ENCODE measurements at places on chromosomes 3 and 15. TPM values are rescaled to one million over a fixed set of nuclear protein-coding genes. Genes with fewer than 3 reads are reported as not detected.

- DNase-seq, result no peak
- no peak overlapping the region for H3K4me3 ChIP-seq
- no peak overlapping the region for H3K27ac ChIP-seq
- no peaks in the 10 kb centered on the region for H3K4me1 ChIP-seq
- no peaks in the 10 kb centered on the region for H3K27me3 ChIP-seq
Observed at GRCh38 chr3:126941721-126942270, 41.1 kb upstream of the PLXNA1 start.

GRCh38 chr15:90232941-90233386, 777 bp downstream of the CIB1 start:
- H3K27ac ChIP-seq, result peak overlapping the region; percentile 97
- H3K36me3 ChIP-seq, result peaks cover 44% of the 10 kb centered on the region
- no peak for DNase-seq
- H3K4me3 ChIP-seq, result peak overlapping the region; percentile 82
- no peaks in the 10 kb centered on the region for H3K27me3 ChIP-seq

DNA sequence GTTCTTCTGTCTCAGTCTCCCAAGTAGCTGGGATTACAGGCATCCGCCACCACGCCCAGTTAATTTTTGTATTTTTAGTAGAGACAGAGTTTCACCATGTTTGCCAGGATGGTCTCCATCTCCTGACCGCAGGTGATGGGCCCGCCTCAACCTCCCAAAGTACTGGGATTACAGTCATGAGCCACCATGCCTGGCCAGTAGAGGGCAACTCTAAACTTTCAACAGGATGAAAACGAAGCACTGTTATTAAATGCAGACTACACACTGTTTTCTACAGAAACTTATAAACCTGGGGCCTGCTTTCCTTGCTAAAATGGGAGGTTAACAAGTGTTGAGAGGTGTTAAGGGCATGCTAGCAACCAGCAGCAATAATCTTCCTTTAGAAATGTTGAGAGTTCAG, 7.6 kb downstream of the ARPC4 start:
- H3K27ac ChIP-seq, result no peak overlapping the region
- DNase-seq, result no peak
- H3K27me3 ChIP-seq, result no peaks in the 10 kb centered on the region
- peaks cover 73% of the 10 kb centered on the region for H3K36me3 ChIP-seq
- H3K4me1 ChIP-seq, result peaks cover 8% of the 10 kb centered on the region

The SERINC4 gene
- polyA plus RNA-seq, result 0.42 TPM

- H3K36me3 ChIP-seq, result no peaks in the 10 kb centered on the region
- H3K4me1 ChIP-seq, result no peaks in the 10 kb centered on the region
- H3K27me3 ChIP-seq, result no peaks in the 10 kb centered on the region
- H3K27ac ChIP-seq, result no peak overlapping the region
Observed at GRCh38 chr3:152219216-152219615, 49.5 kb upstream of the MBNL1 start.

DNA sequence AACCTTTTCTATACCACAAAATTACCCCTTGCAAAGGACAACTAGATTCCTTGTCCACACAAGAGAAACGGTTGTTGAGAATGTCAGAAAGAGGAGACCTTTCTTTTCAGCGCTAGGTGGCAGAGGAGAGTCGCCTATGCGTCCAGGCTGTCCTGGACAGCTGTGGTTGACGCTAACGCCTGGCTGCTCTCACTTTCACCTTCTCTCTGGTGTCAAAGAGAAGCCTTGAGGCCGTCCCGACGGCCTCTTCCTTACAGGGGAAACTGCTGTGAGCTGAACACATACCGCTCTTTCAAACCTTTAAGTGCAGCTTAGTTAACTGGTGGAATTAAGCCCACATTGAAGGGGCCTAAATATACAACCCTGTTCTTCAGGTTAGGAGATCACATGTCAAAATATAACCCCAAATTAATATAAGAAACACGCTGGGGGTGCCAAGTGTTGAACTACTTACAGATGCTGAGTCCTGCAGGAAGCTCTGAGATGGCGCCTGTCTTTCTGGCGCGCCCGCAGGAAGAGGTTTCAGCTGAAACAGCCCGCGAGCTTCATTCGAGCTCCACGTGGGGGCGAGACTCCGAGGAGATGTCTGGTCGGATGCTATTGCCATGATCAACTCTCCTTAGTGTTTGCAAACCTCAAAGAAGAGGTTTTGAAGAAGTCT, 26.1 kb upstream of the KBTBD8 start:
- no peak overlapping the region for H3K4me3 ChIP-seq
- no peaks in the 10 kb centered on the region for H3K36me3 ChIP-seq
- no peaks in the 10 kb centered on the region for H3K27me3 ChIP-seq
- H3K27ac ChIP-seq, result no peak overlapping the region
- DNase-seq, result peak; percentile 78
- peaks cover 4% of the 10 kb centered on the region for H3K4me1 ChIP-seq

The FGF12 gene
- 2.1 TPM for polyA plus RNA-seq

- DNase-seq, result no peak
- H3K27ac ChIP-seq, result no peak overlapping the region
- no peaks in the 10 kb centered on the region for H3K27me3 ChIP-seq
- no peaks in the 10 kb centered on the region for H3K36me3 ChIP-seq
Observed at GRCh38 chr3:4950351-4950784, 28.9 kb upstream of the BHLHE40 start.

DNA sequence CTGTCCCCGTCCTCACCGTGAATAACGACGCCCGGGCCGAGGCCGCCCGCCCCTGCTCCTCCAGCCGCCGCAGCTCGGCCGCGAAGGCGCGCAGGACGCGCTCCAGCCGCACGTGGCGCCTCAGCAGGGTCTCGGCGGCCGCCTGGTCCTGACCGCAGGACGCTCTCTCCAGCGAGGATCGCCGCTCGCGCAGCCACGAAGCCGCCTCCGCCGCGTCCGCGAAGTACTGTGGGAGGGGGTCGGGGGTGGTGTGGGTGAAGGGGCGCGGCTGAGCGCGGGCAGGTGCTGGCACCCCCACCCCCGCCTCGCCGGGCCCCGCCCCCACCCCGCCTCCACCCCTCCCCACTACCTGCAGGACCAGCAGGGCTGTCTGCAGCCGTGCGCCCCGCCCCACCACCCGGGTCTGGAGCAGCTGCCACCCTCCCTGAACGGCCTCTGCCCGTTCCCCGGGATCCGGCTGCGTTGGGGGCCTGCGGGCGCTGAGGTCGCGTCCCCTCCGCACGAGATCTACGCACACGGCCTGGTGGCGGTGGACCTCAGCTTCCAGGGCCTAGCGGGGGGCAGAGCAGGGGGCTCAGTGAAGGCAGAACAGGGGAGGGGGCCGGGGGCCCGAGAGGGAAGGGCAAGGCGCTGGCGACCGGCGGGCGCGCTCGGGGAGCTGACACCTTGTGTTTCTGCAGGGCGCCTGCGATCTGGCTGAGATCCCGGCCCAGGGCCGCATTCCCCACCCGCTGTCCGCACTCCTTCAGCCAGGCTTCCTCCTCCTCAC, 11.7 kb downstream of the SPTBN5 start:
- H3K36me3 ChIP-seq, result no peaks in the 10 kb centered on the region
- peaks cover 10% of the 10 kb centered on the region for H3K4me1 ChIP-seq
- peak overlapping the region; percentile 24 for H3K4me3 ChIP-seq
- peaks cover 14% of the 10 kb centered on the region for H3K27me3 ChIP-seq

DNA sequence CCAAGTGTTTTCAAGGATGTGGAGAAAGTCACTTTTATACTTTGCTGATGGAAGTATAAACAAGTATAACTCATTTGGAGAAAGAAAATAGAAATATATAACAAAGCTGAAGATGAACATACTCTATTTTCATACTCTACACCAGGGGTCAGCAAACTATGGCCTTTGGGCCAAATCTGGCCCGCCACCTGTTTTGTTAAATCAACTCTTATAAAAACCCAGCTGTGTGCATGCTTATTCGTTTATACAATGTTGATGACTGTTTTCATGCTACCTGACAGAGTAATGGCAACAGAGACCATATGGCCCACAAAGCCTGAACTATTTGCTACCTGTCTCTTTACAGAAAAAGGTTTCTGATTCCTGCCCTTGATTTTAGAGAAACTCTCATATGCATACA, 124.0 kb downstream of the NR1D2 start:
- no peak for DNase-seq
- H3K27ac ChIP-seq, result no peak overlapping the region
- no peak overlapping the region for H3K4me3 ChIP-seq
- H3K27me3 ChIP-seq, result no peaks in the 10 kb centered on the region
- no peaks in the 10 kb centered on the region for H3K36me3 ChIP-seq

The MUC4 gene
- polyA plus RNA-seq, result 4.4 TPM
